ENCODE measurements at places on chromosomes 5 and 9. TPM values are rescaled to one million over a fixed set of nuclear protein-coding genes. Genes with fewer than 3 reads are reported as not detected.

The SAXO1 gene
- polyA plus RNA-seq: not detected

The ADGRD2 gene
- polyA plus RNA-seq: not detected

The PCDHB16 gene
- polyA plus RNA-seq: 0.93 TPM

The WHRN gene
- 2.8 TPM for polyA plus RNA-seq

The OBP2B gene
- polyA plus RNA-seq: not detected

The ADRA1B gene
- 1.5 TPM for polyA plus RNA-seq

The IL13 gene
- not detected for polyA plus RNA-seq

The FGF18 gene
- 0.15 TPM for polyA plus RNA-seq

The SLC9A3 gene
- polyA plus RNA-seq: 1.5 TPM

The FKTN gene
- polyA plus RNA-seq: 8.6 TPM

The CARD9 gene
- polyA plus RNA-seq: 1.5 TPM

The GTF2H2 gene
- 9.9 TPM for polyA plus RNA-seq

The KLHL3 gene
- polyA plus RNA-seq: 2.3 TPM

The PKD2L2 gene
- polyA plus RNA-seq: not detected

The NSG2 gene
- polyA plus RNA-seq: not detected

The ARID3C gene
- not detected for polyA plus RNA-seq

The GRIN3A gene
- not detected for polyA plus RNA-seq

The INSL4 gene
- polyA plus RNA-seq: 0.03 TPM

The ENTPD8 gene
- polyA plus RNA-seq: 0.07 TPM

The ZNF454 gene
- polyA plus RNA-seq: 0.07 TPM

The HBEGF gene
- 36.1 TPM for polyA plus RNA-seq

The NR6A1 gene
- 0.10 TPM for polyA plus RNA-seq

The SLC34A3 gene
- not detected for polyA plus RNA-seq

The DBH gene
- polyA plus RNA-seq: not detected

The RETREG1 gene
- polyA plus RNA-seq: not detected

The ACOT12 gene
- not detected for polyA plus RNA-seq

The ENG gene
- polyA plus RNA-seq: 73.9 TPM

The ST8SIA4 gene
- polyA plus RNA-seq: 0.01 TPM

The GTF3C4 gene
- polyA plus RNA-seq: 4.7 TPM

Data from IMR-90 (cell line).